ENCODE measurements at places on chromosomes 6 and 20.

DNA sequence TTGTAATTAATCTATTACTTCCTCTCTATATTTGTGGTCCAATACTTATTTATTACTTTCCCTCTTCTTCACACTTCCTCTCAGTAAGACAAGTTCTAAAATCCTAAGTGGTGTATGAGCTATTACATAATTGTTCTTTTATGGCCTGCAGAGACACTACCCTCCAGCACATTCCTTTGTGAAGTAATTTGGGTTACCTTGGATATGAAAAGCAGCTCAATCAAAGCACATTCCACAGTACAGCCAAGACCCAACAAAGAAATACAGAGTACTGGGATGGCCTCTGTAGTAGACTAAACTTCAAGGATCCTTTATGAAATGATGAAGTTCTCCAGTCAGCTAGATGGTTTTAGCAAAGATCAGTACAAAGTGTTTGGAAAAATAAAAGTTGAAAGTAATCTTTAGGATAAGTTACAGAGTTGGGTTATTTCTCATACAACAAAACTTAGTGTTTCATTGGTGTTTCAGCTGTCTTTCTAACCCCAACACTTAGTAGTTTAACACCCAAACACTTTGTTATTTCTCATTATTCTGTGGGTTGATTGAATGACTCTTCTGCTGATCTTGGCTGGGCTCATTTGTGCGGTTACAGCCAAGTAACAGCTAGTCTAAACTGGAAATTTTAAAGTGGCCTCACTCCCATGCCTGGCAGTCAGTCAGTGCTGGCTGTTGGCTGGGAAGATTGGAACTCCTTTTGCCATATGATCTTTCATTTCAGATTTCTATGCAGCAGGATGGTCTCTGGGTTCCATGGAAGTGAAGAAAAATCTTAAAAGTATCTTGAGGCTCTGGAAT, 161.5 kb upstream of the POU3F2 start:
- no peak for DNase-seq

DNA sequence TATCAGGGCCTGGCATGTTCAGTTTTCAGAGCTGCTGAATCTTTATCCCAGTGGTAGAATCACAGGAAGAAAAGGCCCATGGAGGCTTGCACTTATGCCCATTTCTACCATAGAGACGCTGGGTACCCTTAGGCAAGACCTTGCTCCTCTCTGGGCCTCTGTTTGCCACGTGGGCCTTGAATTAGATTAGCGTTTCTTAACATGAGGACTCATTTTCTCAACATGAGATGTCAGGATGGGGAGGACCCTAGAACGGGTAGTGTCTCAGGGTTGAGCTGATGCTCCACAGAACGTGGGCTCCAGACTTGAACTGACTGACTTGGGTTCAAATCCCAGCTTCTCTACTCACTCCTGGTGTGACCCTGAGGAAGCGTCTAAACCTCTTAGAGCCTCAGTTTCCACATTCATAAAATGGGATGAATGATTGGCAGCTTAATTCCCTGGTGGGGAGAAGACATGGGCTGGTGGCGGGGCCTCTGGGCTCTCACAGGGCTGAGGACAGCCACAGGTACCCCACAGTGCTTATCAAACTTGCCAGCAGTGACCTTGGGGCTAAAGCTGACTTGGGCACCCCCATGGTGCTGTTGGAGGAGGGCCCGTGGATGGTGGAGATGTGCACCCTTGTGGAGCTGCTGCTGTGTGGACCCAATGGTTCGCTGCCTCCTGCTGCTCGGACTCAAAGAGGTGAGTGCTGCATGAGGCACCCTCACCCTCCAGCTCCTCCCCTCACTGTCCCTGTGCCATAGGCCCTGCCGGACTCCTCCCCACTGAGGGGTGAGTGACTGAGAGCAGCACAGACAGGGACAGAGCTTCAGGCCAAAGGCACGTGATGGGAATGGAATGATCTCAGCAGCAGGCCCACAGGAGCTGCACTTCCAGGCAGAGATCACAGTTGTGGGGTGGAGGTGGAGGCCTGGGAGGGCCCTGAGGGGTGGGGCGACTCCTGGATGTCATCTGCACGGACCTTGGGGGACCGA, 28.2 kb downstream of the SUN5 start:
- DNase-seq = no peak

- no peak for DNase-seq
These were observed 174.6 kb downstream of the GMPR start for GRCh38 chr6:16412982-16413381.

- peak; percentile 92 for DNase-seq
These were observed 21.0 kb downstream of the C6orf89 start for GRCh38 chr6:36906539-36907325.

DNA sequence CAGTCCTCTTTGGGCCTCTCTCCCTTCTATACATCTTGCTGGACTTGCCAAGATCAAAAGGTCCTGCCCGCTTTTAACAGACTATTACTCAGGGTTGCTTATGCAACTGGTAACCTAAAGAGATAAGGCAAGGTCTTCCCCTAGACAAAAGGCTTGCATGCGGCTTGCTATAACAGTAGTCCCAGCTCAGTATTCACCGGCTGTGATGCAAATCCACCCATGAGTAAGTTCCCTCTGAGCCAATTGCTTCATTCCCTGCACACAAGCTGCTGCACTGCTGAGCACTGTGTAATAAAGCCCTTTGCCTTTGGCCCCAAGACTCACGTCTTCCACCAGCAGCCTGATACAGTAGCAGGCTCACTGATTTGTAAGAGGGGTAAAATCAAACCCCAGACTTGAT, 363.8 kb downstream of the PRKN start:
- no peak for DNase-seq

DNA sequence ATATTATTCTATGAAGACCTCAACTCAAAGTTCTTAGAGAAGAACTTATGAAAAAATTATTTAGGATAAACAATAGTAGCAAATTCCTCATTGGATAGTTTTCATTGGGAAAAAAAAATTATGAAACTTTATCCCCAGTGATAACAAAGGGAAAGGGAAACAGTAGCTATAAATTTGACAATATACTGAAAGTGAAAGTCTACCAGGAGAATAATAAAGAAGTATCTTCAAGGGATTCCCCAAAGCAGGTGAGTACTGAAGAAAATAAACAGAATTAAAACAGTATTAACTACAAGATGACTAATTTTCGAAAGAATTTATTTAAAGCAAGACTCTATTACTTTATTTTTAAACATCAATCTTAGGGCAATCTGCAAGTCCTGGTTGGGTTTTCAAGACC, 56.4 kb downstream of the REPS1 start:
- no peak for DNase-seq

GRCh38 chr6:16503241-16503775, 258.0 kb downstream of the ATXN1 start:
- no peak for DNase-seq

DNA sequence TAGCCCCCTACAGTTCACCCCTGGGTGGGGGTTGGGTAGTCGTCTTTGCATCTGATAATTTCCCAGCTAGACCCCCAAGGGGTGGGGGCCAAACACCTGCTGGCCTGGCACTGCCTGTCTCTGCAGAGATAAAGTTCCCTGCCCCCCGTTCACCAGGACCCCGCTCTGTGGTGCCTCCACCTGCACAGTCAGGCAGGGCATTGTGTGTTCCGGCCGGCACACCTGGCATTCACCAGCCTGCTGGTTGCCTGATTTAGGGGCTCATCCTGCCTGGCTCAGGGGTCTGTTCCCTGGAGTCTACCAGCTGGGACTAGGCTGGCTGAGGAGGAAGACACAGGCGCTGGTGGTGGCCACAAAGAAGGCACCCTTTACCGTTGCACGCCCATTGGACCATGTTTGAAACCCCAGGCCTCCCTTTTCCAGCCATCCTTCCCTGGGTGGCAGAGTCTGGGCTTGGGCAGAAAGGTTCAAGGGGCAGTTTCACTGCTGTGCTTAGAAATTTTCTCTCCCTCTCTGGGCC, 30.8 kb upstream of the SCRT2 start:
- DNase-seq = no peak

DNA sequence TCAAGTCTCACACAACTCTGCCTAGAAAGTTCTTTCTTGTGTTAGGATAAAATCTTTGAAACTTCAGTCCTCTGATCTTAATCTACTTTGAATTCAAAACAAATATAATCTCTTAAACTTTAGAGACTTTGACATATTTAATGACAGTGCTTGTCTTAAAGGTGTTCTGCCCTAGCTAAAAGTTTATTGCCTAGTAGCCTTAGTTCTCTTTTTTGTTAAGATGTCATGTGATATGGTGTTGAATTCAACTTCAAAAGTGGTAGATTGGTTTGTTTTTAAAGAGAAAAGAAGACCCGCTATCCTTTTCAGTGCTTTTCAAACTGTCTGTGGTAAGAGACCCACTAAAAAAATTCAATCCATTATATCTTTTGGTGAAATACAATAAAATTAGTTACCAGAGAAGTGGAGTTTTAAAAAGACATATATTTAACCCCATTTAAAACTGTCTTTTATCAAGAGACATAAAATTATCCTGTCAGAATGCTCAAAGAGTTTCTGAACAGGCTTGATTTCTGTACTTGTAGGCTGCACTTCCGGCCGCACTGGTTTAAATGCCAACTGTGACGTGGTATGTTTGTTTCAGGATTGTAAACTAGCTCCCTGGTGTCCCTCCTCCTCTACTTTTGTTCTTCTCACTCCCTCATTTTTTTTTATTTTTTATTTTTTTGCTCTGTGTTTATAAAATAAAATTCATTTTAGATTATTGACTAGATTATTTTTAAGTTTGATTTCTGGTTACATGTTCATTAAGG, 76.5 kb downstream of the QKI start:
- no peak for DNase-seq

GRCh38 chr20:48139262-48140041, 354.2 kb upstream of the SULF2 start:
- no peak for DNase-seq

DNA sequence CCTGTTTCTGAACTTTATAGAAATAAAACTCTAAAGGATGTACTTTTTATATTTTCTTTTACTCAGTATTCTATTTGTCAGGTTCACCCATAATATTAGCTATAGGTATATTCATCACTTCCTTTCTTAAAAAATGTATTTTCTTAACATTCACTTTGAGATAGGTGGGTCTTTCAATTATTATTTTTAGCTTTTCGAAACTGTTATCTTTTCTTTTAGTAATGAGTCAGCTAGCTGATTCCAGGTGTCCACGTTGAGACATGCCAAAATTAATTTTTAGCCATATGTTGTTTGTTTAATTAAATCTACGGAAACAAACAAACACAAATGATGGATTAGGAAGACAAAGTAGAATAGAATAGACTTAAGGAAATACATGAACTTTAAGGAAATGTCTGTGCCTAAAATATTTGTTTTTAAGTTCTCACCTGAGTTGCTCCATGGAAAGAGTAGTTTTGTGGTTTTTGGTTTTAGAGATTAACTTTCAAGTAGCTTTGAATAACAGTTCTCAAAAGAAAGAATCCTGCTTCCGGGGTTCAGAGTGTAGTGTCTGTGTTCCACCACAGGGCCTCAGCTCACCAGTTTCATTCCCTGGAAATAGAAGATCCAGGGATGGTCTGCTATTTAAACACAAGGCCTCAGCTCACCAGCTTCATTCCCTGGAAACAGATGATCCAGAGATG, 435.0 kb downstream of the HAO1 start:
- no peak for DNase-seq

GRCh38 chr6:163418311-163419029, 4.0 kb downstream of the QKI start:
- DNase-seq = no peak

DNA sequence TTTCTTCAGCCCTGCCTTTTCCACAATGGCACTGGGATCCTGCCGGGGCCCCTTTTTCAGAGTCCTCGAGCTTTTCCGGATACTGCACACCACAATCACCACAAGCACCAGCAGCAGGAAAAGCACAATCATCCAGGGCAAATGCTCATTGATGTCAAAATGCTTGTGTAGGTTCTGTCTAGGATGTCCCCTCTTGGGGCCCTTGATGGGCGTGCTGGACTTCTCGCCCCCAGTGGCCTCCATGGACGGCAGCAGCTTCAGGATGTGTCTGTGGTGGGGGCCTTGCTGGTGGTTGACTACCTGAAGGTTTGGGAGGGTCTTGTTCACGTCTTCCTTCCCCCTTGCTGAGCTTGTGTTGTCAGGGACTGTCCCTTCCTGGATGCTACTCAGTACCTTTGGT, 25.7 kb downstream of the TNFRSF21 start:
- no peak for DNase-seq

- DNase-seq = peak; percentile 51
These were observed 2.0 kb downstream of the SOX4 start for GRCh38 chr6:21595285-21596144.

DNA sequence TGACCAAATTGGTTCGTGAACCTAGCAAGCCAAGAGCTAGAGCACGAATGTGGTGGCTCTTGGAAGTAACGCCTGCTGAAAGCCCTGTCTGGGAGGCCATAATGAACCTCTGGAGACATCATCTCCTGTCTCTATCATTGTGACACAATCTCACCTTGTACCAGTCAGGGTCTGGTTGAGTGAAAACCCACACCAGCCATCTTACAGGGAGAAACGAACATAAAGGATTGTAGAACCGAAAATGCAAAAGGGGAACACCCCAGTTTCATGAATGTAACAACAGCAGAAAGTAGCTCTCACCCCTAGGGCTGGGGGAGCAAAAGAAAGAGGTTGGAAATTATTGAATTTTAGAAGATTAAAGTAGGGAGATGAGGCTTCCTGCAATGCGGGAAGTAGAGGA, 50.9 kb upstream of the TAB2 start:
- no peak for DNase-seq

DNA sequence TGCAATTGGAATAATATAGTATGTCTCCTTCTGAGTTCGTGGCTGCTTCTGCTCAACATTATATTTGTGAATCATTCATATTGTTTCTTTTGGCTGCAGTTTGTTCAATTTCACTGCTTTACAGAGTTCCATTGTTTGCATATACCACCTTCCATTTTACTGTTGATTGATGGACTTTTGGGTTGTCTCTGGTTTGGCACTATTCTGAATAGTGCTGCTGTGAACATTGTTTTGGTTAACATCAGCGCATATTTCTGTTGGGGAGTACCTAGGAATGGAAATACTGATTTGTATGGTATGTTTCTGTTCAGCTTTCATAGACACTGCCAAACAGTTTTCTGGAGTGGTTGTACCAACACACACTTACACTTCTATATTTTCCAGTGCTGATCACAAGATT, 46.9 kb downstream of the UST start:
- DNase-seq = no peak

DNA sequence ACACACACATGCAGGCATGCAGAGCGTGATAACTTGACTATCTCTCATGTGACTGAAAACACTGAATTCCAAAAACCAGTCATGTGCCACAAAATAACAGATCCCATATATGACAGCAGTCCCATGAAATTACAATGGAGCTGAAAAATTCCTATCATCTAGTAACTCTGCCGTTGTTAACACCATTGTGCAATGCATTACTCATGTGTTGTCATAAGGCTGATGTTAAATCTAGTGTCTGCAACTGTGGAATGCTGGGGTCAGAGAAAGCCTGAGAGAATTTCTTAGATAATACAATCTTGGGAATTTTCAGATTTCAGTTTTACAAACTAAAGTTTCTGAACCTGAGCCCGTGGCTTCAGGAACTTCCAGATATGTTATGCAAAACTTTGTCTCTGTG, 70.2 kb downstream of the LYRM4 start:
- DNase-seq = no peak
